ELR (cell line): ENCODE measurements at places on chromosomes 2 and 18.
A peak's percentile ranks its signal among the peaks of the same experiment; 100 is the strongest.

GRCh38 chr2:13193900-13194299, 477.2 kb downstream of the TRIB2 start:
- DNase-seq = peak; percentile 67

DNA sequence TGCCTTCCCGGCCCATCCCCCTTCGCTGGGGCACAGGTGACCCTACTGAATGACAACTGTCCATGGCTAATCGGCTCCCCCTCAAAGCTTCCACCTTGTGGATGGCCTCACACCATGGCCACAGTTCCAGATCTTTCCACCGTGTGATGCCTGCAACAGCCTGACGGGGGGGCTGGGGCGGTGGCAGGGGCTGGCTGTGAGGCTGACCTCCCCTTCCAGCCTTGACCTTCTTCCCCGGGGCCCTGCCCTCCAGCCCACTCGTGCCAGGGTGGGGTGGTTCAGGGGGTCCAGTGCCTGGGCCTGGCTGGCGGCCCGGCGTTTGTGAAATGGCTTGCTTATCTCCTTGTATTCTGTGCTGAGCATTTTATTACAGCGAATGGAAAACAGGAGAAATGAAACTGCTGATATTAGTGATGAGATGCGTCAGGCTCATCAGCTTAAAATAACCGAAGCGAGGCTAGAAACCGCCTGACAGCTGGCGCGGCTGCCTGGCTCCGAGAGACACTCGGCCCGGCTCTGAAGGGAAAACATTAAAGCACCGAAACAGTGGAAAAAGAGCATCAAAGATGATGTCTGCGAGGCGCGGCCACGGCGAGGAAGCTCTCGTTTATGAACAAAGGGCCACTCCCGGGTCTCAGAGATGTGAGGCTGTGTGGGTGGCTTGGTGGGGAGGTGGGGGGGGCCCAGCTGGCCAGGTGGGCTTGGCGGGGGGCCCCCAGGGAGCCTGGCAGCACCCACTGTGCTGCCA, 916 bp upstream of the PDCD1 start:
- peak; percentile 23 for DNase-seq

- DNase-seq = no peak
Measured at GRCh38 chr2:182933629-182934028, 67.2 kb upstream of the FRZB start.

GRCh38 chr2:220892018-220892634, 680.0 kb downstream of the EPHA4 start:
- DNase-seq = no peak

DNA sequence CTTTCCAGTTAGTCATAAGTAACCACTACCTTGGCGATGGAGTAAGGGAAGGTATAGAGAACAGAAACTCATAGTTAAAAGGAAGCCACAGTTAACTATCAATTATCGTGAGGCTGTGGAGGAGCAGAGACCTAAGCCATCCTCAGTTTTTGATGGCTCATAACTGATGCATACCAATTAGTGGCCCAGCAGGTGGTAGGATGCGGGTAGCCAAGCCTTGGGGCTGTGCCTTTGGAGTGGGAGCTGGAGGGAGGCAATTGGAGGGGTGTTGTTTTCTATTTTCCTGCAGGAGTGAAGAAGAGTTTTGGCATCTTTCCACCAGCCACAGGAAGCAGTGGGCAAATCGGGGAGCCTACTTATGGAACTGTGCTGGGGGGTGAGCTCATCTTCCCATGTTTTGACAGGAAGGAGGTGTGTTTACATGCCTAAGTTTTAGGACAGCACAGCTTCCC, 194.8 kb downstream of the TPGS2 start:
- peak; percentile 20 for DNase-seq

DNA sequence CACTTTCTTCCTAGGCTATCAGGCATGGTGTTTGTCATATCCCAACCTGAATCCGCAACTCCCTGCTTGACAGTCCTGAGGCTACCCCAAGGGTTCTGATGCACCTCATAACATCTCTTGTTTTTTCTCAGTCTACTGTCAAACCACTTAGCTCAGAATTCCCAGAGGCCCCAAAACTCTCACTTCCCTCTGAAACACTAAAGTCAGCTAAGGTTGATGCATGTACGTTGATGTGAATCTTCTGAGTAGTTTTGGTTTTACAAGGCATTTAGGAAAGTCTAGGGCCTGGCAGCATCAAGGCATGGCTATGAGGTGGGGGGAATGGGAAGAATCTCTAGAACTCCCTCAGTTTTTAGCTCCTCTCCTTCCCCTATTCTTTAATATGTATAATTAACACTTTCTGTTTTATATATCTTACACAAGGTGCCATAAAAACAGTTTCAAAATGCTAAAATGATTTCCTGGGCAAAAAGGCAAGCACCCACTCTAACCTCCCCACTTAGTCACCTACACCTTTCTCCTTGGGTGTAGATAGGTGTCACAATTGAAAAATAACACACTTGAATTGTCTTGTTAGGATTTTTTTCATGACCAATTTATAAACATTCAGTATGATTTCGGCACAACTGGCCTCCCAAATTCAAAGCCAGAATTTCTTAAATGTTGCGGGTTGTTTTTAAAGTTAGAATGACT, 71.4 kb upstream of the TANK start:
- no peak for DNase-seq

GRCh38 chr2:100938031-100939026, 63.8 kb upstream of the RPL31 start:
- DNase-seq = no peak

DNA sequence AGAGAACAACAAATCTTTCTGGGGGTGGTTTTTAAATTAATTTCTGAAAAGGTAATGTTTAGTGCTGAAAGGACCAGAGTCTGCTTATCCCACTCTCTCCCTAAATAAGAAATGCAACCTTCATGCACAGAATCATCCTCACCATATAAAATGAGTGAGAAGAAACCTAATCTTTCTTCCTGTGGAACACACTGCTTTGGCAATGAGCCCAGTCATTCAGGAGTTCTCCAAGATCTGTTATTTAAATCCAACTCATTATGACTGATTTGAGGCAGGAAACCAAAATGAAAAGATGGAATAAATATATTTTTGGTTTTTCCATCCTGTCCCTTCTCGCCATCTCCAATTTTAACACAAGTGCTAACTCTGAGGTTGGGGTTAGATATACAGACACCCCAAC, 228.3 kb downstream of the SRBD1 start:
- peak; percentile 43 for DNase-seq

GRCh38 chr2:60268661-60269060, 284.8 kb downstream of the BCL11A start:
- no peak for DNase-seq

DNA sequence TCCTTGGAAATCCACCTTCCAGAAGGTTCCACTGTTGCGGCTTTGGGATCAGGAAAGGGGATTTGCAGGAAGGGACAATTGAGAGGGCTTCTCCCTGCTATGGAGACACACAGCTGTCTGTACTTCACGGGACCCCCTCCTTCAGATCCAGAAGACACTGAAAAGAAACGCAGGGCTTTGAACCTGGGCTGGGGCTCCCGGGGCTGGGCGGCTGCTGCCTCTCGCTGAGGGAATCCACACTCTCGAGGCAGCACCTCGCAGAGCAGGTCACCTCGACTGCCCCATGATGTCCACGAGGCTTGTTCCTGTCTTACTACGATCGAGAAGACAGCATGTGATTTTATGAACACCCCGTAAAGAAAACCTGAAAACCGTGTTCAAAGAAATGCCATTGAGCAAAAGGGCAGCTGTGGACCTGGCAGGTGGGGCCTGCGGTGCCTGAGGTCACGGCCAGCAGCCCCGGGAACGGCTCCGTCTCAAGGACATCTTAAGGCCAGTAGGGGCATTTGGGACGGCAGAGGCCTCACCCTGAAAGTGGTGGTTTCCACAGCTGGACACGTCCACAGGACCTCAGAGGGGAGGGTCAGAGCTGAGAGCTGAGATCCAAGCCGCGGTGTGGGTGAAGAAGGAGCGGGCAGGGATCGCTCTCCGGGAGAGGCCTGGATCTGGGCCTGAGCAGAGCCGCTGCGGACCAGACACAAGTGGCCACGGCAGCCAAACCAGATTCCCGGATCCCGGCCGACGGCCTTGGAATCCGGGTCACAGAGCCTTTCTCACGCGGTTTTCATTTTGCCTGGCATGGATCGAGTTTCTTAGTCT, 165.7 kb downstream of the RTP5 start:
- no peak for DNase-seq

- no peak for DNase-seq
Measured at GRCh38 chr2:72141032-72141645, 6.5 kb downstream of the CYP26B1 start.

DNA sequence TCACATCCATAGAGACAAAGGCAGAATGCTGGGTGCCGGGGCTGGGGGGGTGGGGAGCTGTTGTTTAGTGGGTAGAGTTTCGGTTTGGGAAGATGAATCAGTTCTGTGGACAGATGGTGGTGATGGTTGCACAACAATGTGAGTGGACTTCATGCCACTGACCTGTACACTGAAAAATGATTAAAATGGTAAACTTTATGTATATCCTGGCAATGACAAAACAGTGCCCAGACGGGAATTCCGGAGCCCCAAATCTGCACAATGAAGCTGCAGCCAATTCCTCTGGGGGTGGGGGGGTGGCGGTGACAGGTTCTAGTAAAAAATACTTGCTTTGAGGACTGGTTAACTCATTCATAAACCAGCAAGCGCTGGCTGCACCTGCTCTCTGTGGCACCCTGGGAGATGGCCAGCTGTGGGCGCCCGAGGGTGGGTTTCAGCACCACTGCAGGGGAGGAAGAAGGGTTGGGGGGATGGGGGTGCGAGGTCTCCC, 81.8 kb upstream of the HPCAL1 start:
- DNase-seq = peak; percentile 71

- no peak for DNase-seq
Measured at GRCh38 chr18:46623541-46623940, 33.5 kb downstream of the LOXHD1 start.

- no peak for DNase-seq
Measured at GRCh38 chr2:241988146-241988545, 118.6 kb downstream of the RTP5 start.

DNA sequence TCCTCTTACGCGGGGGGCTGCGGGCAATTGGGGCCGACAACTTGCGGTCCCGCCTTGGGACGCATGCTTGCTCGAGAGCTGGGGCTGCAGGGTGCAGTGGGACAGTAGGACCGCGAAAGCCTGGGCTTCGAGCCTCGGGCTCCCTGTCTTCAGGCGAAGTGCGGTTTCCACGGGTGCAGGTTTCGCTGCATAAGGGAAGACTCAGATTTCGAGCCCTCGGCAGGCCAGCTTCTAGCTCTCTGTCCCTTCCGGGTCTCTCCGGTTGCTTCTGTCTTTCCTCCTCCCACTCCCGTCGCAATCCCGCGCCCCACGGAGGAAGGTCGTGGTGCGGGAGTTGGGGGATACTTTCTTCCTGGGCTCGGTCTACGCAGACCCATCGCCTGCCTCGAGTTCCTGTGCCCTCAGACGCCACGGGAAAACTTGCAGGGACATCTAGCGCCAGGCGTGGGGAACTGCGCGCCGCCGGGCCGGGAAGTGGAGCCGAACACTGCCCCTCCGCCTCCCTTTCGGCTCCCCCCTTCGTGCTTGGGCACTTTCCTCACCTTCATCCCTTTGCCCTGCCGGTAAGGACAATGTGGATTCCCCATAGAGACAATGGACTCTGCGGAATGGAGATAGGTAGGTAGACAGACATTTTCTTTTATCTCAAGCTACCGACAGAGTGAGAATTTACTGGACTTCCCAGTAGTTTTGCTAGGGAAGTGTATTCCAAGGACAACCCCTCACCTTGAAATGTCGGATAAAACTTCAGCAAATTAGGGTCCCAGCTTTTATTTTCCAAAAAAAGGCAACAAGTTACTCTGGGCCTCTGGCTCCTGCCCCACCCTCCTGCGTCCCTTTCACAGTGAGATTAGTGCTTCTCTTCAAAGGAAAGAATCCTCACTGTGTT, 4.2 kb upstream of the HOXD13 start:
- peak; percentile 63 for DNase-seq

DNA sequence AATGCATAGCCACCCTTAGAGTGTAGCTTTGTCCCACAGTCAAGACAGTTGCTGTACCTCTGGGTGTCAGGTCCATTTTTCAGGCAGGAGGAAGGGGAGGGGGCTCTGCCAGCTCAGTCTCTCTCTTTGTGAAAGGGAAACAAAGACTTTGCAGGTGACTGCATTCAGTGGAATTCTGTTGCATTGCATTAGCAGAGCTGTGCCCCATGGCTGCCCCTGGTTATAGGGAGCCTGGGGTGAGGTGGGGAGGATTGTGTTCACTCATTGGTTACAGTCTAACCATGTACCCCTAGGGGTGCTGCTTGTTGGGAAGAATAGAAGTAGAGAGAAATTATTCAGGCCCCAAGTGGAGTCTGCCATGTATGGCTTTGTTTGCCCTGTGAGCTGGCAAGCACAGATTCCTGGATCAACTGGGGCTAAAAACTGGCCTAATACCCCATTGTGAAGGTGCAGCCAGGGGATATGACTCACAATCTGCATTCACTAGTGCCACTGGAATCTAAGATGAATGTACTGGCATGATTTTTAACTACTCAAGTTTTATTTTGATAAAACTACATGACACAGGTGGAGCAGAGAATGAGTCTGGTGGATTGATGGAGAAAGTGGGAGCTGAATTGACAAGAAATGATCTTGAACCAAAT, 118.4 kb downstream of the SH3BP4 start:
- DNase-seq = no peak

GRCh38 chr2:239443102-239443620, 42.3 kb upstream of the HDAC4 start:
- no peak for DNase-seq

DNA sequence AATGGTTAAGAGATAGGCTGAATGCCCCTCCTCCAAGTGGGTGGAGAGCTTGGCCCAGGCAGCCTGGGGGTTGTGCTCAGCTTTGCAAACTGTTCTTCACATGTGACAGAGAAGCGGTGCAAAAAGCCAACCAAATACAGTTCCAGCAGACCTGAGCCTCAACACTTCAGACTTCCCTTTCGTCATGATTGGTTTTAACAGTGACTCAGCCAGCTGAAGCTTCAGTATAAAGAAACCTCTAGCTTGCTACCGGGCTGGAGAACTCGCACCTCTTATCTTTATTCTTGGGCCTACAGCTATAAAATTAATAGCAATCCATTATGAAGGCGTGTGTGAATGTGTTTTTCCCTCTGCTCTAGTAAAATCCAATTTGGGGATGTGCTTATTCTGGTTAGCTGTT, 20.0 kb downstream of the SETBP1 start:
- peak; percentile 11 for DNase-seq

DNA sequence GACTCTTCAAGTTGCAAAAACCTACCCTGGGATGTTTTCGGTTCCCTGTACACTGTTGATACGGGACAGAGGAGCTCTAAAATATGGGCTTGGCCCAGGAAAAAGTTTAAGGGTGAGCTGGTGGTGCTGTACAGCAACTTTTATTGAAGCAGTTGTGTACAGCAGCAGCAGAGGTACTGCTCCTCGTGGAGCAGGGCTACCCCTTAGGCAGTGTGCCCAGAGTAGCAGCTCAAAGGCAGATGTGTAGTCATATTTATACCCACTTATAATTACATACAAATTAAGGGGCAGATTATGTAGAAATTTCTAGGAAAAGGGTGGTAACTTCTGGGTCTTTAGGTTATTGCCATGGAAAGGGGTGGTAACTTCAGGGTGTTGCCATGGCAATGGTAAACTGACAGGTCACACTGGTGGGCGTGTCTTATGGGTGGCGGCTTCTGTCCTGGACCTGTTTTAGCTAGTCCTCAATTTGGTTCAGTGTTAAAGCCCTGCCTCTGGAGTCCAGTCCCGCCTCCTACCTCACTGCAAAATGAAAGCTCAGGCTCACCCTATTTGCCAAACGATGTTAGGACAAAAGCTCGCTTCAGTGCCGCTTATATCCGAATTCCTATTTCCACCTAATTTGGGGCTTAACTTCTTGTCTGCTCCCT, 203.2 kb downstream of the ETAA1 start:
- peak; percentile 19 for DNase-seq
